ENCODE measurements at places on chromosomes 3 and 15.

DNA sequence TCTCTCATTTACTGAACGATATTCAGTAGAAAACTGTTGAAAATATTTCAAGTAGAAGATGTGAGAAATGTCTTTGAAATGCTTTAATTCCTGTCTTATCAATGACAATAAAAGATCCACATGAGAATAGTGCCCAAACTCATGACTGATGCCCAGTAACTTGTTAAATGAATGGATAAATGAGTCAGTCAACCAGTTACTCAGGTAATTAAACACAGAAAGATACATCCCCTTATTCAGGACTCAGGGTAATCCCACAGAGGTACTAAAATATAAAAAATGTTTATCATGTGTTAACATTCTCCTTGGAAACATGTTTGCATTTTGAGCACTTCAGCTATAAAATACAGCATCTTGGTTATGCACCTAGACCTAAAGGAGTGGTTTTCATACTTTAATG, 169.5 kb downstream of the MBNL1 start:
- no peak for DNase-seq

- DNase-seq: no peak
Measured at GRCh38 chr3:172221547-172221946, 182.2 kb downstream of the FNDC3B start.

- peak; percentile 5 for DNase-seq
Measured at GRCh38 chr3:126087552-126088175, 3.7 kb upstream of the SLC41A3 start.

DNA sequence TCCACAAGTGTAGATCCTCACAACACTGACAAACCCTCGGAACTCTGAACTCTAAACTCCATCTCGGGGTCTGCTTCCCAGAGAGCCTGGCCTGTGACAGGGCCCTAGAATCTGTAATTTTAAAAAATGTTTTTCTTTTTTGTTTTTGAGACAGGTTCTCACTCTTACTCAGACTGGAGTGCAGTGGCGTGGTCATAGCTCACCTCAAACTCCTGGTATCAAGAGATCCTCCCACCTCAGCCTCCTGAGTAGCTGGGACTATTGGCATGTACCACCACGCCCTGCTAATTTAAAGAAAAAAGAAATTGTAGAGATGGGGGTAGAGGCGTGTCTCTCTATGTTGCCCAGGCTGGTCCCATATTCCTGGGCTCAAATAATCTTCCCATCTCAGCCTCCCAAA, 26.2 kb downstream of the CRABP1 start:
- no peak for DNase-seq
